ENCODE measurements at places on chromosomes 12 and 14. TPM values are rescaled to one million over a fixed set of nuclear protein-coding genes. Genes with fewer than 3 reads are reported as not detected.

DTX1 gene
- total RNA-seq, result 62.7 TPM

SLC17A8 gene
- not detected for total RNA-seq

CYP46A1 gene
- total RNA-seq, result 0.40 TPM

COCH gene
- total RNA-seq, result 1.0 TPM

GLS2 gene
- total RNA-seq, result 2.0 TPM

FAIM2 gene
- total RNA-seq, result 1.9 TPM

CACNA1C gene
- 27.6 TPM for total RNA-seq

PLCZ1 gene
- total RNA-seq, result not detected

PRMT5 gene
- 39.4 TPM for total RNA-seq

ZC2HC1C gene
- 0.89 TPM for total RNA-seq

SERPINA10 gene
- total RNA-seq, result not detected
